ENCODE measurements at places on chromosomes 6 and 20.

- DNase-seq = no peak
Measured at GRCh38 chr6:12509060-12509459, 207.5 kb upstream of the PHACTR1 start.

DNA sequence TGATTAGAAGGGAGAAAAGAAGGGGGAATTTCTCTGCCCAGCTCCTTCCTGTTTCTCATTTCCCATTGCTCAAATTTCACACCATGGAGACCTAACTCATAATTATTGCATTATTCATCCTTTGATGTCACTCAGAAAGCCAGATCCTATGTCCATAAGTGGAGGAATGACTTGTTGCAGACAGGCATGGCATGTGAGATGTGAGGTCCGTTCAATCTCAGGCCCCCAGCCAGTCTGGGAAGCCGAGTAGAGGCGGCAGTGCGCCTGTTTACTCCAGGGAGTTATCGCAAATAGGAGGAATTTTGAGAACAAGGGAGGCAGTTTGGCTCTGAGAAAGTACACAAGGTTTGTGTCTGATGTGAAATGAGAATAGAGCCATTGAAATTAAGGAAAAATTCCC lies 26.9 kb upstream of the MOCS1 start:
- DNase-seq = no peak

DNA sequence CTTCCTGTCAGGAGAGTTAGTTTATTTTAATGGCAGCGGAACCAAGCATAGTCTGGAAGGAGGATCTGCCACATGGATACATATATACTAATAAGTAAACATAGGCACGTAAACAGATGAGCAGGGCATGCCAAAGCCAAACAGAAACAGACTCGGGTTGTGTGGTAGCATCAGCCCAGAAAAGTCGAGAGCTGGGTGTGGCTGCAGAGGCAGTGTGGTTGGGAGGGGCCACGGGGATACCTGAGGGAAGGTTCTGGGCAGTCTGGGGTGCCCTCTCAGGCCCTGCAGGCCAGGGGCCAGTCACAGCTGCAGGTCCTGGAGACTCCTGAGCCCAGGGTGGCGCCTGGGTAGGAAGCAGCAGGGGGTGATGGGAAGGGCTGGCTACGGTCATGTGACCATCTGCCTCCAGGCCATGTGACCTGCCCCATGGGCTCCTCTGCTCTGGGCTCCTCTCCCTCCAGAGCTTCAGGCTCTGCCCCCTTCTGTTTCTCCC lies 42.8 kb upstream of the MRPS10 start:
- no peak for DNase-seq

DNA sequence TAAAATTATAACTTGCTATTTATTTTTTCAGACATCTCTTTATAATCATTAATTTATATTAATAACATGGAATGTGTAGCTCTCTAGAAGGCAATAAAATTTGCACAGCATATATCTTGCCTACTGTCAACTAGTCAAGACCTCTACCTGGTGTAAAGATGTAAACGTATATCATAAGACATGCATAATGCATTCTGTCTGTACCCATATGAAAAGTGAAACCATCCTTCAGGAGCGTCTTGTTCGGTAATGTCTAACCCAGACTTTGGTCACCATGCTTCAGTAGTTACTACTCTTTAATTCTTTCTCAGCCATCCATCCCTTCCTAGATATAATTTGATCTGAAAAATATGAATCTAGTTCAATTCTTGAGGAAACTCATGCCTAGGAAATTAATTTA lies 21.0 kb downstream of the CEP43 start:
- no peak for DNase-seq

DNA sequence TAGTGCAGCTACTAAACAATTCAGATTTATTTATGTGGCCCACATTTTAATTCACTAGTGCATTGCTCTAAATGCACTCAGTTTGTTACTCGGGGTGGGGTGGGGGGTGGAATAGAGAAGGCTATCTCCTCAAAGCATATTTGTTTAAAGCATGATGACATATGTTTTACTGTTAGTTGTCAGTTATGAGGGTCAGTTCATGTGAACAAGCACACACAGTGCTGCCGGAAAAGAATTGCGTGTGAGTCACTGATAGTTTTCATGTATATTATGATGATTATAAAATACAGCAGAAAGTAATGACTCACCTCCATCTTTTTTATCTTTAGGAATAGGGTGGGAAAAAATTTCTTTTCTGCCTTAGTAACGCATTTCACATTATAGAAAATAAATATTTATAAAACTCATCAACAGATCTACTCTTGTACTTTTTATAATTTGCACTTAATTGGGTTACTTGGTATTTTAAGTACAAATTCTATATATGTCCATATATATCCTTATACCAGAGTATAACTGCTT lies 42.2 kb upstream of the STXBP5 start:
- no peak for DNase-seq

- no peak for DNase-seq
Measured at GRCh38 chr6:150091476-150091875, 22.6 kb upstream of the ULBP3 start.

- DNase-seq = no peak
Measured at GRCh38 chr20:10927011-10927583, 253.3 kb upstream of the JAG1 start.

GRCh38 chr6:129112591-129112990 lies 229.7 kb downstream of the LAMA2 start:
- DNase-seq = no peak

GRCh38 chr6:36386495-36387439 lies 702 bp downstream of the ETV7 start:
- DNase-seq = peak; percentile 28
